ENCODE measurements at places on chromosomes 4 and X.

DNA sequence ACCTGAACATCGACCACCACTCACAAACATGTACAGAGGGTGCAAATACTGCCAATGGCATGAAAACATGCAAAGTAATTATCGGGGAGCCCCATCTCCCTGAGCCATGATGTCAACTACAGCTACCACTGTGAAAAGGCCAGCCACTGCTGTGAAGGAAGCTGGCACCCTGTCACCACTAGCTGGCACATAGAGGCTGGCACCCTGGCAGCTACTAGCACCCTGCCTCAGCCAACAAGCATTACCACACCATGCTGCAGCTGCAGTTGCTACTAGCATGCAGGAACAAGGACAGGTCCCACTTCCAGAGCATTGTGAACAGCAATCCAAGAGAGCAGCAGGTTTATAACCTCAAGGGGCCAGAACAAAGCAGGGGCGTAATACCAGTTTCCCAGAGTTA lies 81.4 kb downstream of the PRR32 start:
- DNase-seq = no peak

DNA sequence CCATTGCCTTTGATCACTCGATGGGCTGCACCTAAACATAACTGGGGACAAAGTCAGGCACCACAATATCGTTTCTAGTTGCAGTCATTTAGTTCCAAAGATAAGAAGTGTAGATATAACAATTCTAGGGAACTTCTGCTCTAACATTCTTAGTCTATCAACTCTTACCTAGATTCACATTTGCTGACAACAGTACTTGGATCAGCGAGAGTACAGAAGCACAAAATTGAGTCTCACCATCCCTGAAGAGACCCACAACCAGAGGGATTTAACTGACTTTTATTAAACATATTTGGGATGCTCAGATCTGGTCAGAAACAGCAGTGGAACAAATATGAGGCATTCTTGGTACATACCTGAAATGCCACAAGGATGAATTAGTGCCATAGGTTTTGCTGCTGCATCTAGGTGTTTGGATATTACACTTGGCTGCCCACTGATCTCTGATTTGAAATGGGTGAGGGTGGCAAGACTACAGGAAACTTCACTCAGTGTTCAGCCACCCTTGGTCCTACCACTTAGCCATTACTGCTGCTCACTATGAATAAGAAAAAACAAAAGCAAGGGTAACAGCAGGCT lies 28.9 kb upstream of the HUWE1 start:
- DNase-seq = no peak

GRCh38 chr4:89048906-89049601 lies 7.9 kb downstream of the FAM13A start:
- DNase-seq = no peak

GRCh38 chrX:119266364-119266995 lies 30.4 kb downstream of the PGRMC1 start:
- no peak for DNase-seq

GRCh38 chr4:20590849-20591248 lies 109.4 kb upstream of the PACRGL start:
- no peak for DNase-seq

DNA sequence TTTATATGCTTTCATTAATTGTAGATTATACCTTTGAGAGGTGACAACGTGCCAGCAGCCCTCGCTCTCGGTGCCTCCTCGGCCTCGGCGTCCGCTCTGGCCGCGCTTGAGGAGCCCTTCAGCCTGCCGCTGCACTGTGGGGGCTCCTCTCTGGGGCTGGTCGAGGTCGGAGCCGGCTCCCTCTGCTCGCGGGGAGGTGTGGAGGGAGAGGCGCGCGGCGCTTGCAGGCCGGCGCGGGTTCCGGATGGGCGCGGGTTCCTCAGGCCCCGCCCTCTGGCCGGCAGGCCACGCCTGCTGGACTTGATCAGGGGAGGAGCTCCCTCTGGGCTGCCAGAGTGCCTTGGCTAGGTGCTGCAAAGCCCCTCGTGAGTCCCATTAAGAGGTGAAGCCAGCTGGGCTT lies 321.1 kb upstream of the PCDH18 start:
- DNase-seq = no peak

Measured in activated CD4-positive, alpha-beta T cell treated with anti-CD3 and anti-CD28 coated beads, Interleukin-2, amount 50 U/mL, for 1 hour (primary cell).